ENCODE measurements at places on chromosomes 1 and 21.

- DNase-seq = no peak
These were observed 117.3 kb downstream of the MAB21L3 start for GRCh38 chr1:116228511-116228910.

GRCh38 chr1:173355281-173356031, 121.7 kb upstream of the PRDX6 start:
- DNase-seq = no peak

GRCh38 chr1:203057911-203058675, 27.7 kb downstream of the MYOG start:
- no peak for DNase-seq

- no peak for DNase-seq
These were observed 870 bp downstream of the STRIP1 start for GRCh38 chr1:110035236-110035752.

DNA sequence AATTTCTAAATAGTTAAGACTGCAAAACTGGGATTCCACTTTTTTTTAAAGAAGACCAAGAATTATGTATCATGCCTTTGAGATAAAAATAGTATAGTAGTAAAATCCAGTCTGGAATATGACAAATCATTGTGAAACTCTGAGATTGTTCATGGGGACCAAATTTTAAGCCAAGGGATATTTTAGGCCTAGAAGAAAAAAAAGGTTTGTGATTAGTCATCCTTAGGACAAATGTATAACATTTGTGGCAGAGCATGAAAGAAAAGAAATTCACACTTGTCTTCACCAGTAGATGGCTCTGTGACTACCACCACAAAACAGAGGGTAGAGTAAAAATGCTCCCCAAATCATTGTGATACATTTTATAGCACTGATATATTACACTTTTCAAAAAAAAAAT, 226.1 kb downstream of the KCTD3 start:
- DNase-seq = peak; percentile 16

- DNase-seq = no peak
These were observed 28.7 kb downstream of the TMED5 start for GRCh38 chr1:93151474-93151873.

DNA sequence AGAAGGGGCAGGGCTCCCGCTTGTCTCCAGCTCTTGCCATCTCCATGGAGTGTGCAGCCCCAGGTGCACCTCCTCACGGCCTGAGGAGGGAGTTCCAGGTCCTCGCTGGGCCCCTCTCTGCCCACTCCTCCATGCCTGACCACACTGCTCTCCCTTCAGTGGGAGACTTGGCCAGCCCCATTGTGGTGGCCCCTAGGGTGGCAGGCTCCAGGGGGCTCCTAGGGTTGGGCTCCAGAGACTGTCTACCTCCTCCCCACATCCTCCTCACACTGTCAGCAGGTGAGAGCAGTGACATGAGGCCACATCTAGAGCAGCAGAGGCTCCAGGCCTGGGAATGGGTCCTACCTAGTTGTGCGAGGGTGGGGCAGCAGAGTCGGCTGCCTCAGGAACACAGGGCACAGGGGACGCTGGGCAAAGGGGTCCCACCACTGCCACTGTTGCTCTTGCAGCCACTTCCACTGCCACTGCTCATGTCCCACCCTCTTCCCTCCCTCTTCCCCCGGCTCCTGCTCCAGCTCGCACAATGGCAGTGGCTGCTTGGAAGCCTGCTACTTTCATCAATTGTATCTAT, 514.8 kb downstream of the MRPL39 start:
- no peak for DNase-seq

DNA sequence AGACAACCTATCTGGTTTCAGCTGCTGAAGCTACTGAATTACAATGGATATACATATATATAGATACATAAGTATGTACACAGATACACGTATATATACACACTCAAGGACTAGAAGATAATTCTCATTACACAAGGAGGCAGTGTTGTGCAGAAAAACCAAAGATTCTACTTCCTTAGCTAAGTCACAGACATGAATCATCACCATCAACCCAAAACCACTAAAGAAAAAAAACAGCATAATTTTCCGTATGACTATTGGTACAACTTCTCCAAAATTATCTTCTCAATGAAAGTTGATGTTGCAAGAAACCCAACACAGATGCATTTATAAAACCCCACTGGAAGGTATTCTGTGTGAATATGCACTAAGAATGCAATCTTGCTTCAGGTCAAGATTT, 36.8 kb upstream of the RPF1 start:
- DNase-seq = no peak

DNA sequence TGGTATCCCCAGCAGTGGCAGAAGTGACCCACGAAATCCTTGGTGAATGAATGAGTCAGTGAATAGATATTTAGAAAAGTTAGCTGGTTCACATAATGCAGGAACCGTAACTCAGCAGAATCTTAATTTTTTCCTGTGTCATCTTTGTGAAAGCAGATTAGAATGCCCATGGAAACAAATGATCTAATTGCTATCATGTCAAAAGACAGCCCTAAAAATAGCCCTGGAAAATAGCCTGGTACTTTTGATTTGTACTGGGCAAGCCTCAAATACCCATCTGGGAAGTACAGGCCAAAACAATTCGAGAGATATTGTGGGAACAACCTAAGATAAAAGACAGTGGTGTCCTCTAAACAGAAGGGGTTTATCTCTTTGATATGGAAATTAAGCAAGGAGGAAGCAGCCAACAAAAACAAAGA, 21.1 kb downstream of the FYB2 start:
- no peak for DNase-seq

- no peak for DNase-seq
These were observed 134.2 kb downstream of the GDAP2 start for GRCh38 chr1:117795190-117795589.

DNA sequence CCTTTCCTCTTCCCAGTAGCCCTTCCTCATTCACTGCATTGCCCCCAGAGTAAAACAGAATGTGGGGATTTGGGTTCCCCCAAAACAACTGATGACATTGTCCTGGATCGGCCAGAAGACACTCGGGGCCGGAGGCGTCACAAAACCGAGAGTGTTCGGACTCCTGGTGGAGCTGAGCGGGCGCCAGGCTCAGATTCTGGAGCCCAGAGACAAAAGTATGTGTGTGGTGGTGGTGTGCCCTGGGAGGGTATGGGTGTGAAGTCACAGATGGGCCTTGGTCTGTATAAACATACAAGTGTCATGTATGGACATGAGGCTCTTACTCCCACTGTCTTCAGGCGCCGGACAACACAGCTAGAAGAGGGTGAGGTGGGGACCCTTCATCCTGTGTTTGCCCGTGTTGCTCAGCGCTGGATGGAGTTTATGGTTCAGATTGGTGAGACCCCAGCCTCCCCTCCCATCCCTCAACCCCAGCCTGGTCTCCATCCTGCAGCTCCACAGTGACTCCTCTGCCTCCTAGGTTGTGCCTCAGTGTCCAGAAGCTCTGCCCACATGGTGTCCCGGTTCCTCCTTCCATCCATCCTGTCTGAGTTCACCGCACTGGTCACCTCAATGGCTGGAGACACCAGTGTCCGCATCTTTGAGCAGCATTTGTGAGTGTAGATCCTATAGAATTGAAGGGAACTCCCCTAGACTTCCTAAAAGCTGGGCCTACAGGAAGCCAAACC, 12.4 kb downstream of the HYI start:
- DNase-seq = no peak

- DNase-seq = no peak
These were observed 5.1 kb downstream of the UBE2Q1 start for GRCh38 chr1:154553056-154554030.

DNA sequence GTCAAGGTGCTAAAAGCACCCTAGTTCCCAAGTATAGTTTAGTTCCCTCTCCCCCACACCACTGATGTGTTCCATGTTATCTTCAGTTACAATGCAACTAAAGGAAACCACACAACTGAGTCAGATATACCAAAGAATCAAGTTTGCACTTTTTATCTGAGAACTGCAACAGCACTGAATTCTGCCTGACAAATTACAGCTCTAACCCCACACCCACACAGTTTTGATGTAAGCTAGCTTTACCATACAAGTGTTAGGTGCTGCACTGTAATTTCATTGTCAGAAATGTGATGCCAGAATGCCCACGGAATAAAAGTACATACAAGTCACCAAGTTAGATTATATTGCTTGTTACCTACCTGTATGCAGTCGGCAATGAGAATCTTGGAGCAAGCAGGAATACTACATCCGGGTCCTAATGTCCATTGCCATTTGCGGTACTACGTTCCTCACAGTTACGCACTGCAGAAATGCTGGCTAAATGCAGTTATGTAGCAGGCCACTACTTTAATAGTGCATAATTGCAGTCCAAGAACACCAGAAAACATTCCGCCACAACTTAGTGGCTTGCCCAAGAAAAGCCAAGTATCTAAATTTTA, 12.1 kb downstream of the SFPQ start:
- no peak for DNase-seq

DNA sequence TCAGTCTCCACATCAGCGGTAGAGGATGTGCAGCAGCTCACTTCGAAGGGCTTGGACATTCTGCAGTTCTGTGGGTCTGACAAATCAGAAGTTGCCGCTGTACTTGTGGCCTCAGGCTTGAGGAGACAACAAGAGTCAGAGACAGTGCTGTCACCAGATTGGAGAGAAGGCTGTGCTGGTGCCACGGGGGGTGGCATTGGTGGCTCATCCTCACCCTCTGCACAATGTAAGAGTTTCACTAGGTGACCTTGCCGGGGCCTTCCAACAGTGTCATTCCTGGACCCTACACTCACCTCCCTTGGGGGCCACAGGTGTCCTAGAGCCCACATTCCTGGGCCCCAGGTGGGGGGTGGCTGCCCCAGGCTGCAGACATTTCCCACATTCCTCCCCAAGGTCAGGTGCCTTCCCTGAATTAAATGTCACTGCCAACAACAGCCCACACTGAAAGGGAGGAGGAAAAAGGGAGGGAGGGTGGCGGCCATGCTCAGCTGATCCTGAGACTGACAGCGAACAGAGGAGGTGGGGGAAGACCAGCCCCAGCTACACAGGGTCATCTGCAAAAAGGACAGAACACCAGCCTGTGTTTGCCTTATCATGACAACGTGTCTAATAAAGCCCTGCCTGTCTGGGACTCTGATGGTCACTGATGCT, 46.4 kb downstream of the TMCC2 start:
- no peak for DNase-seq

DNA sequence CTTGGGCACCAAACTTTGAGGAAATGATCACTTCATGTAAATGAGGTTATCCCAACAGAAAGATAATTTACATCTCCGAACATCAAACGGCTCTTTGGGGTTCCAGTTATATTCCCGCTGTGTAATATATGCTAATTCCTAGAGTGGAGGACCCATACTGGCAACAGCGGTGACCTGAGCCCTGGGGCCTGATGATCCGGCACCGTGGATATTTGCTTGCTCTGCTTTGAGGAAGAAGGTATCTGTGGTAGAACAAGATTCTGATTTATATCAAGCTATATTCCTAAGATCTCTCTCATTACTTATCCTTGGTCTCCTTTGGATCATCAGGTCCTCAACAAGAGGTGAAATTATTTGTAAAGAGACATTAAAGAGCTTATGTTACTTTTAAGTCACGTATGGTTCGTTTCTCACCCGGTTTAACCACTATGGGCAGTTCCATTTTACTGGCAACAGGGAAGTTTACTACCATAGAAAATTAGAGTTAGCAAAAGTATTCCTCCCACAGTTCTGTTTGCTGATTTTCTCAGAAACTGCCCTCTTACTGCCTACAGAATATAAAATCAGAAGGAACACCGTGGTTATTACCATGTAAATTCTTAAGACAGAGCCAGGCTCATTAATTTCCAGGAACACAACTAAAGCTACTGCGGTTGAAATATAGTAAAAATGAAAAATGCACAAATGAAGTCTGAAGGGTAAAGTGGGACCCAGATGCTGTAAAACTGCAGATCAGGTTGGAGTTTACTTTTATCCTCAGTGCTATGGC, 56.7 kb downstream of the MRPL39 start:
- DNase-seq = no peak

DNA sequence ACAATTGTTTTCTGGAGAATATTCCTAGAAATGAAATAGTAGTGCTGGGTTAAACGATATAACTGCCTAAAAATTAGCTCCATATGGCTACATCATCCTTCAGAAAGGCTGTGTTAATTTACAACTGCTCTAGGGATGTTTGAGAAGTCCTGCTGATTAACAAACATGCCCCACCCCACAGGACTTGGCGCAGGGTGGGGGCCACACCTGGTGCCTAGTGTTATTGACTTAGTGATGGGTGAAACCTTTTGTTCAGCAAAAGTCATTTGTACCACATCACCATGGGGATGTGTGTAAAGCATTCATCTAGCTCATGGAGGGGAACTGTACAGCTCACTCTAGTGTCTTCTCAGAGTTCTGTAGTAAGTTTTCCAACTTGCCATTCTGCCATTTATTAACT, 492.8 kb downstream of the CAMTA1 start:
- DNase-seq = peak; percentile 99

- no peak for DNase-seq
These were observed 10.8 kb downstream of the ADAMTSL4 start for GRCh38 chr1:150560011-150560438.

- DNase-seq = no peak
These were observed 28.6 kb downstream of the ZNF644 start for GRCh38 chr1:90993245-90993644.

DNA sequence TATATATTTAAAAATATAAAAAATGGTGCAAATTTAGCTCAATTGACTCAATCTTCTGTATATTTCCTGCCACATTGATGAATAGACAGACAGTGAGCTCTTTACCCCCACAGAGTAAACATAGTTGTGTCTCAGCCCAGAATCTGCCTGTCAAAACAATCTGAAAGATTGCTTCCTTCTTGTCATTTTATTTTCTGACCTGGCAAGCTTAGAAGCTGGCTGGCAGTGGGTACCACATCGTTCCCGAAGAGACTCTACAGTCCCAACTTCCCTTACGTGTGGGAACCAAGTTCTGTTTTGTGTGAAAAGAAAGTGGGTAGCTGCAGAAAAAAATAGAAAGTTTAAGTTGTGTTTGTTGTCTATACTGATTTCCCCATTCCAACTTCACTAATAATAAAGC, 629.3 kb upstream of the NEGR1 start:
- no peak for DNase-seq

GRCh38 chr1:98306517-98307089, 354.9 kb upstream of the SNX7 start:
- no peak for DNase-seq

DNA sequence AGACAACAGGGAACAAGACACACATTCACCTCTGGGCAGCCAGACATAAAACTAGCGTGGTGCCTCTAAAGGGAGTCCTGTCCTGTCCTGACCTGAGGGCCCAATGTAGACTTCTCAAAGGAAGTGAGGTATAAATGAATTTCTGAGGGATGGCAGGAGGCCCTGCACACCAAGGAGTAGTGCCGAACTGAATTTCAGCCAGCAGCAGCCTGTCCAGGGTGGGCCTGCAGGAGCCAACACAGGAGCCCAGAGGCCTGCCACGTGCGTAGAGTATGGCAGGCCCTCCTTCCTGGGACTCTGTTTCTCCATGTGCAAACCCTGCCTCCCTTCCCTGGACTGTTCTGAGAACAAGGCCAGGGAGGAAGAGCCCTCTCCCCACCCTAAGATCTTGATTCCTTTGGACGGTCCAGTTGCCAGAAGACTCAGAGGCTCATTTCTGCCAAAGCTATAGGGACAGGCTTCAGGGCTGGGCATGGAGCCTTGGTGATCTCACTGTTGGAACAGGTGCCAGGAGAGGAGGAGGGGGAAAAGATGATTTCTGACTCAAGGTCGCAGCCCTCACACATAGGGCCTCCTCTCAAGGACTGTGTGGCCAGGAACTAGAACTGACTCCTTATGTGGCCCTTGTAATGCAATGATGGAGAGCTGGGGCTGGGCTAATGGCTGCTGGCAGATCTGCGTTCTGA, 1.8 kb upstream of the FABP3 start:
- DNase-seq = no peak

GRCh38 chr21:39850333-39850732, 16.9 kb upstream of the PCP4 start:
- DNase-seq = no peak

GRCh38 chr1:89609781-89610456, 23.0 kb upstream of the LRRC8C start:
- DNase-seq = no peak
